GM20000 (cell line): ENCODE measurements at places on chromosomes 4 and X.

DNA sequence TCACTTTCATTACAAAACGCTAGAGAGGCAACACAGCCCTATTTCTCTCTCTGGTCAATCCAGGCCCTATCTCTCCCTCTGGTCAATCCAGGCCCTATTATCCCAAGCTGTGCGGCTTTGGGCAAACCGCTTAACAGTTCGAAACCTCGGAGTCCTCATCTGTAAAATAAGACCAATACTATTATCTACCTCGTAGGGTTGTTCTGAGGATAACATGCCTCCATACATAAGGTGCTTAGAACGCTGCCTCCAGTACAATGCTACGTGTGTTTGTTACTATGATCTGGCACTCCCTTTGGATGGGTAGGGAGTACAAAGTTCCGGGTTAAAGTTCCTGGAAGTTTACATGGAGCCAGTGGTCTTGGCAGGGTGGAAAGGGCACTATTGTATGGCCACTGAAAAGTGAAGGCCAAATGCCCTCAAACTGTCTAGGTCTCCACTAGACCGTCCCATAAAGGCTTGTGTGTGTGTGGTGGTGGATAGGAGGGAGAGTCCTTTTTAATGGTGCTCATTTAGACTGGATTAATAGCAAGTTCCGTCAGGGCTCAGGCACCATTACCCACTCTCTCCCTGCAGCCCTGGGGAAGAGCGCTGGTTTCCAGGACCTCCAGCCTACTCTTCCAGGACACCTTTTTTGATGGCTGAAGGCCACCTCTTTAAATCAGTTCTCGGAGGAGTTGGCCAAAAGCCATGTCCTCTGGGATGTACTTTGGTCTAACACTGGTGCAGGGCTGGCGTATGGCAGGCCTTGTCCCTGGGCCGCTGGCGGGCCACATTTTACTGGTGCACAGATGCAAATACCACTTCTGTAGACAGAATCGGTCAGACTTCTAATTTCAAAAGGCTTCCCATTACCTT lies 75.6 kb upstream of the BCOR start:
- no peak for DNase-seq

DNA sequence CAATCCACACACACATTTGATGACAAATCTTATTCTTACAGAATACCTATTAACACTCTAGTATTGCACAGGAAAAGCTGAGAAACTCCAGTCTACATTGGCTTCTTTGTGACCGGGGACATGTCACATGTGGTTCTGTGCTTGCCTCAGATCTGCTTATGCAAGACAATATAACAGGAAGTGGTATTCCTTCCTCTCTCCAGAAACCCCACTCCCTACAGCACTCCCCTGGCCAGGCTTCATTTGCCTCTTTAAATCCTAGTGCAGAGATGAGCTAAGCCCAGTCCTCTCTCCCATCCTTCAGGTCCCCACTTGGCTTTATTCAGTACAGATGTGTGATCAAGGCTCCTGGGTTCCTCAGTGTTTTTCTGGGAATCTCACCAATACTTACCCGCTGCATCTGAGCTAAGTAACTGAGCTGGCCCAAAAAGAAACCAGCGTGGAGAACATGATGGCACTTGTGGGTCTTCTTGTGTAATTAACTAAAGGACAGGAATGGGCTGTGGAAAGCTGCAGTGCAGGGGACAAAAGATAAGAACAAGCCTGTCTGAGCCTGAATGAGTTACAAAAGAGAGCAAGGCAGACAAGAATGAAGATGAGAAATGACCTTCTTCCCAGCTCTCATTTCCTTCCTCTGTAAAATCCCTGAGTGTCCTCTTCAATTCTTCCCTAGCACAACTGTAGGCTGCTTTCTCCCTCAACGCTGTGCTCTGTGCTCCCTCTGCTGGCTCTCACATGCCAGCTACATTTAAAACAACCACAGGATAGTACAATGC lies 105.6 kb downstream of the HNRNPD start:
- peak; percentile 58 for DNase-seq

- DNase-seq, result no peak
Measured at GRCh38 chr4:185945906-185946305, 123.0 kb upstream of the TLR3 start.

DNA sequence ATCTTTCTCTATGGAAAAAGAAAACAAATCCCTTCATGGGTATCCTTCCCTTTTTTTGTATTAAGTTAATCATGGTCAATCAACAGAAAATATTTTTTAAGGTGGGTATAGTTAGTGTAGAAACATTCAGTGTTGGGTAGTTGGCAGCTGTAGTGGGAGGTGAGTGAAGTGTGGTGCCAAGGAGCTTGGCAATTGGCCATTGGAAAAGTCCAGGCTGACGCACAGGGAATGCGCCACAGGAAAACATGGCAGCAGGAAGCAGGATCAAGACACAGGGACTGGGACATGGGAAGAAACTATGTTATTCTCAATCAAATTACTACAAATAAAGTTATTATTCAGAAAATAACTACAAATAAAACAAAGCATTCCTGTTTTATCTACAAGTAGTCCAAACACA lies 20.0 kb downstream of the PALLD start:
- no peak for DNase-seq

DNA sequence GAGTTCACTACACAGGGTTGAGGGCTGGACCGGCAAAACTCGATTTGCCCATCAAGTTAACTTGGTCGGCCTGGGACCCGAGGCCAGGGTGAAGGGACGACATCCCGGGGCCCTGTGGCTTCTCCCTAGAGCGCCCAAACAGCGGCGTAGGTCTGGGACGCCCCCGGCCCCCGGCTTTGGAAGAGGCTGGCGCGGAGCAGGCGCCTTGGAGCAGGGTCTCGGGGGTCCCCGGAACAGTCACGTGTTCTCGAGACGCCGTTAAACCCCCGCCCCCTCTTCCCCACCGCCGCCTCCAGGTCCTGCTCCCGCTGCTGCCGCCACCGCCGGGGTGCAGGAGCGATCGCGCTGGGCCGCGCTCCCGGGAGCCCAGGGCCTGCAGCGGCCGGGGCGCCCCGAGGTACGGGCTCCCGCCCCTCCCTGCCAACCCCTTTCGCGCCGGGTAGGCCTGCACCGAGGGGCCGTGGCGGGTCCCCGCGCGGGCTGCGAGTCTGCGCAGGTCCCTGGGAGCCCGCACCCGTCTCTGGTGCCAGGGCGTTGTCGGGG lies at the start of gene NPY5R:
TSS of gene NPY5R (plus strand) at position 289 of the 543 bp plus-strand sequence. CDS start 6,382 bp downstream, outside the sequence.
- DNase-seq, result no peak

- no peak for DNase-seq
Measured at GRCh38 chr4:88779431-88779830, 81.8 kb upstream of the NAP1L5 start.

GRCh38 chr4:156583265-156583664 lies 388.3 kb downstream of the PDGFC start:
- no peak for DNase-seq

DNA sequence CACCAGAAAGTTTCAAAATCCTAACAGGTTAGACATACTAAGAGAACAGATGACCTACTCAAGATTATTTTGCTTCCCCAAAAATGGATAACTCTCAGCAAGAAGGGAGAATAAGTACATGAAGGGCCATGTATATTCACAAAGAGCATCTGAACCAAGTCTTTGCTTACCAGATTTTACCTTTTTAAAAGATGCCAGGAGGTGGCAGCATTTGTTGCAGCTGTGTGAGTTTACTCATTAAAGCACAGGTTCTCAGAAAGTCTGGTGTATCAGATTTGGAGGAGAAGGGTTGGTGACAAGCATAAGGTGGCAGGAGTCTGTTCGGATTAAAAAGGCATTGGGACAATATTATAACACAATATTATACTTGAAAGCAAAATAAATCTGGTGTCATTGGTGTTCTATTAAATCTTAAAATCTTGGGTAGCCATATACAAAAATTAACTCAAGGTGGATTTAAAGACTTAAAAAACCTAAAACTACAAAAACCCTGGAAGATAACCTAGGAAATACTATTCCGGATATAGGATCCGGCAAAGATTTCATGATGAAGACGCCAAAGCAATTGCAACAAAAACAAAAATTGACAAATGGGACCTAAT lies 51.3 kb upstream of the NFKB1 start:
- DNase-seq, result peak; percentile 51

- no peak for DNase-seq
Measured at GRCh38 chr4:43369036-43369594, 476.6 kb downstream of the GRXCR1 start.

- DNase-seq, result no peak
Measured at GRCh38 chr4:34261799-34262314, 1982.5 kb downstream of the ARAP2 start.

- DNase-seq, result peak; percentile 47
Measured at GRCh38 chr4:73573794-73574528, 46.3 kb downstream of the RASSF6 start.

DNA sequence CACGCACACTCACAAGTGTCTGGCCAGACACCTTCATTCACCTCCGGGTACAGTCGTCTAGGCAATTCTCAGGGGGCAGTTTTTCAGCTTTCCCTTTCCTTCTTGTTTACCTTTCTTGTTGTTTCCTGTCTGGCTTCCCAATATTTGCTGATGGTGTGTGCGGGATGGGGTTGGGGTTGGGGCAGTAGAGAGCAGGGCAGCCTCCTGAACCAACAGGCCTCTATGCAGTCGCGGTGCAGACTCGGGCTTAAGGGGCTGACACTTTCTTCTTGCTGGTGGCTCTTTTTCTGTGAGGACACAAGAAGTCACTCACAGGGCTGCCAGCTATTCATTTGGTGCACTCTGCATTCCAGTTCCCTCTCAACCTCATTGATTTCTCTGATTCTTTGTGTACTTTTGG lies 56.4 kb downstream of the NBDY start:
- DNase-seq, result no peak

GRCh38 chr4:36900446-36900987 lies 344.0 kb upstream of the NWD2 start:
- DNase-seq, result no peak

- DNase-seq, result peak; percentile 96
Measured at GRCh38 chr4:109729718-109730618, at the start of gene PLA2G12A. Gene PLA2G12A (minus strand): TSS chr4:109730070. CDS start chr4:109729809, 261 bp downstream.

DNA sequence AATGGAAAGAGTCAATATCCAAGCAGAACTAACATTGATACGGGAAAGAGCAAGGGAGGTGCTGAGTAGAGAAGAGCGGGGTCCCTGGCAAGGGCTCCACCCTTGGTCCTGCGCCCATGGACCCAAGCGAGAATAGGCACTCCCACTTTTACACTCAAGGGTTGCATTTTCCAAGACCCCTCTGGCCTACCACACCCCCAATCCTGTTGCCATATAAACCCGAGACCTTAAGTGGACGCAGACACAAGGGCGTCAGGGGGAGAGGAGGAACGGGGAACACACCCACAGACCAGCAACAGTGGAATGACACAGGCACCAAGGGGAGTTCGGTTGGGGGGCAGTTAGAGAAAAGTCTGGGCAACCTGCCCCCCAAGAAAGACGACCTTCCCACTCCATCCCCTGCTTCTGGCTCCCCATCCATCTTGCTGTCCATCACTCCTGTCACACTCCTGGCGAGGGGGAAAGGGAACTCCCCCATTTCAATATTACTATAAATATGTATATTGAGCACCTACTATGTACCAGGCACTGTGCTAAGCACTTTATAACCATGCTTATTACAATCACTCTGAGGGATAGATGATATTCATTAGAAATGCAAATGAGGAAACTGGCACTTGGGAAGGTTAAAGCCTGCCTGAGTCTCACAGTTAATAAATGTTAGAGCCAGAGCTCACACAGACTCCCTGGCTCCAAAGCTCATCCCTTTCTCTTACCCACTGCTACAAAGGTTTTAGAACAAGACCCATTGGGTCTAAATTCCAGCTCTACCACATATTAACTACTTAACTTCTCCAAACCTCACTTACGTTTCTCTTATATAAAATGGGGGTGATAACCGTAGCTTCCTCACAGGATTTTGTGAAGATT lies 51.7 kb downstream of the SCD5 start:
- no peak for DNase-seq

GRCh38 chr4:71113294-71113693 lies 119.8 kb downstream of the DCK start:
- no peak for DNase-seq

- DNase-seq, result no peak
Measured at GRCh38 chr4:5999830-6000365, 18.3 kb downstream of the C4orf50 start.

DNA sequence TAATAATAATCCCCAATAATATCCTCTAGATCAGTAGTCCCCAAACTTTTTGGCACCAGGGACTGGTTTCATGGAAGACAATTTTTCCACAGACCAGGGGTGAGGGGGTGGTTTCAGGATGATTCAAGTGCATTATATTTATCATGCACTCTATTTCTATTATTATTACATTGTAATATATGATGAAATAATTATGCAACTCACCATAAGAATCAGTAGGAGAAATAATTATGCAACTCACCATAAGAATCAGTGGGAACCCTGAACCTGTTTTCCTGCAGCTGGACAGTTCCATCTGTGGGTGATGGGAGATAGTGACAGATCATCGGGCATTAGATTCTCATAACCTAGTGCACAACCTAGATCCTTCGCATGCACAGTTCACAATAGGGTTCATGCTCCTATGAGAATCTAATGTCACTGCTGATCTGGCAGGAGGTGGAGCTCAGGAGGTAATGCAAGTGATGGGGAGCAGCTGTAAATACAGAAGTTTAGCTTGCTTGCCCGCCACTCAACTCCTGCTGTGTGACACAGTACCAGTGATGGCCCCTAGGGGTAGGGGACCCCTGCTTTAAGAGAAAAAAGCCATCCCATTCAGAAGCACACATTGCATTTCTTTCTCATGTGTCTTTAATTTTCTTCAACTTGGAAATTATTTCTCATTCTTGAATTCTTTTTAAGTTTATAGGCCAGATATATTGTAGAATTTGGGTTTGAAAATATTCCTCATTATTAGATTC lies 16.0 kb upstream of the SH3RF1 start:
- no peak for DNase-seq

- no peak for DNase-seq
Measured at GRCh38 chrX:10467793-10468192, 152.6 kb downstream of the MID1 start.

GRCh38 chr4:25842229-25842845 lies 20.5 kb downstream of the SEL1L3 start:
- peak; percentile 63 for DNase-seq

DNA sequence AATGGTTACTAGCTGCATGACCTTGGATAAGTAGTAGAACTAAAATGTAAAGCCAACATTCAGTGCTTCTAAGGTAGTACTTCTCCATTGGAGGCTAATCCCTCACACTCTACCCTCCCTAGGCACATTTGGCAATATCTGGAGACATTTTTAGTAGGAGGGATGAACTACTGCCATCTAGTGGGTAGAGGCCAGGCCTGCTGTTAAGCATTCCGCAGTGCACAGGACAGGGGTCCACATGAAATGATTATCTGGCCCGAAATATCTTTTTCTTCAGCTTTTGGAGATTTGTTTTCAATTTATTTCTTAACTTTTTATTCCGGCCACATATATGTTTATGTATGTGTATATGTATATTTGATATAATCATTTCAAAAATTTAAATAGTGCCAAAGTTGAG lies 36.0 kb upstream of the SPANXC start:
- DNase-seq, result no peak

- DNase-seq, result no peak
Measured at GRCh38 chr4:137519406-137519805, 12.9 kb downstream of the PCDH18 start.

- DNase-seq, result no peak
Measured at GRCh38 chrX:149757206-149758067, 16.4 kb upstream of the HSFX1 start.

- DNase-seq, result no peak
Measured at GRCh38 chr4:182765987-182766856, 151.0 kb downstream of the DCTD start.
